Hepatocyte (in vitro differentiated cells): ENCODE measurements at places on chromosomes 16 and 17. TPM values are rescaled to one million over a fixed set of nuclear protein-coding genes. Genes with fewer than 3 reads are reported as not detected.

Gene SLC13A2
- polyA plus RNA-seq, result 1.1 and 2.0 TPM in 2 replicates

Gene EME1
- polyA plus RNA-seq, result 5.1 and 7.2 TPM in 2 replicates

Gene SLC35G6
- polyA plus RNA-seq, result 0.30 and 0.44 TPM in 2 replicates

Gene NT5M
- 3.3 and 3.5 TPM in 2 replicates for polyA plus RNA-seq

Gene LRRC75A
- polyA plus RNA-seq, result 7.7 and 10.7 TPM in 2 replicates

Gene RAB26
- 11.3 and 15.0 TPM in 2 replicates for polyA plus RNA-seq

Gene HEATR9
- polyA plus RNA-seq, result not detected in 2 replicates

Gene KRT17
- polyA plus RNA-seq, result 118 and 145 TPM in 2 replicates

Gene SPNS1
- 140 and 146 TPM in 2 replicates for polyA plus RNA-seq

Gene EPN3
- 11.5 and 12.1 TPM in 2 replicates for polyA plus RNA-seq

Gene MT4
- not detected in 2 replicates for polyA plus RNA-seq

Gene CBX2
- polyA plus RNA-seq, result 8.6 and 11.6 TPM in 2 replicates

Gene TEKT5
- polyA plus RNA-seq, result not detected in 2 replicates

Gene MYO1C
- 85.3 and 92.3 TPM in 2 replicates for polyA plus RNA-seq

Gene NOS2
- polyA plus RNA-seq, result 2.5 and 7.9 TPM in 2 replicates

Gene SLC16A6
- 0.06 and 0.17 TPM in 2 replicates for polyA plus RNA-seq

Gene CCNF
- 4.3 and 6.5 TPM in 2 replicates for polyA plus RNA-seq
